ENCODE measurements at places on chromosomes 2 and 18.
A peak's percentile ranks its signal among the peaks of the same experiment; 100 is the strongest.

- no peaks in the 10 kb centered on the region for H3K36me3 ChIP-seq
- DNase-seq, result peak; percentile 72
Observed at GRCh38 chr2:1550658-1551316, 137.5 kb downstream of the TPO start.

DNA sequence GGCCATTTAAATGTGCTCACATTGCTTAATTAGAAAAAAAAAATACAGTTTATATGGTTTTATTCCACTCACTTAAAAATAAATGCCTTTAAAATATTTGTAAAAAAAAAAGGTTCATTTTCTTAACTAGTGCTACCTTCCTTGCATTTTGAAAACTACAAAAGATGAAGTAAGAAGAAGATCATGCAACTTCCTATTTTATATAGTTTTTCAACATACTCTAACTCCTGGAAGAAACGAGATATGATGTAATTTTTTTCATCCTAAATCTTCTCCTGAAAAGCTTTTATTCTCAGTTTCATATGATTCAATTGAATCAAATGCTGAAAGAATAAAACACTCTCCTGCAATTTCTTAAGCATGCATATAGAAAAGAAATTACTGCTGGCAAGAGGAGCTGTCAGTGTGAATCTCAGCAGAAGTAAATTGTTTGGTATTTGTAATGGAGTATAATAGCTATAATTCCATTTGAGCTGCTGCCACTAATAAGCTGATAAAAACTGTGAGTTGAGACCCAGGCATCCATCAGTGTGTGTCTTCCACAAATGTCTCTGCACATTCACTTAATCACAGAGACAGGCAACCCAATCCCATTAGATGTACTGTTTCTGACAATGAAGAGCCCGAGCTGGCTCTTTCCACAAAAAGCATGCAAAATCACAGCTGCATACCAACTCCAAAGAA, 3.7 kb downstream of the FTCDNL1 start:
- DNase-seq, result no peak
- H3K4me3 ChIP-seq, result no peak overlapping the region
- H3K27ac ChIP-seq, result no peak overlapping the region
- H3K36me3 ChIP-seq, result peaks cover 45% of the 10 kb centered on the region
- H3K4me1 ChIP-seq, result no peaks in the 10 kb centered on the region
- H3K27me3 ChIP-seq, result no peaks in the 10 kb centered on the region

GRCh38 chr2:74742471-74742870, 88.4 kb downstream of the SEMA4F start:
- DNase-seq, result no peak
- no peaks in the 10 kb centered on the region for H3K27me3 ChIP-seq
- no peaks in the 10 kb centered on the region for H3K36me3 ChIP-seq
- peaks cover 24% of the 10 kb centered on the region for H3K4me1 ChIP-seq
- H3K4me3 ChIP-seq, result no peak overlapping the region

DNA sequence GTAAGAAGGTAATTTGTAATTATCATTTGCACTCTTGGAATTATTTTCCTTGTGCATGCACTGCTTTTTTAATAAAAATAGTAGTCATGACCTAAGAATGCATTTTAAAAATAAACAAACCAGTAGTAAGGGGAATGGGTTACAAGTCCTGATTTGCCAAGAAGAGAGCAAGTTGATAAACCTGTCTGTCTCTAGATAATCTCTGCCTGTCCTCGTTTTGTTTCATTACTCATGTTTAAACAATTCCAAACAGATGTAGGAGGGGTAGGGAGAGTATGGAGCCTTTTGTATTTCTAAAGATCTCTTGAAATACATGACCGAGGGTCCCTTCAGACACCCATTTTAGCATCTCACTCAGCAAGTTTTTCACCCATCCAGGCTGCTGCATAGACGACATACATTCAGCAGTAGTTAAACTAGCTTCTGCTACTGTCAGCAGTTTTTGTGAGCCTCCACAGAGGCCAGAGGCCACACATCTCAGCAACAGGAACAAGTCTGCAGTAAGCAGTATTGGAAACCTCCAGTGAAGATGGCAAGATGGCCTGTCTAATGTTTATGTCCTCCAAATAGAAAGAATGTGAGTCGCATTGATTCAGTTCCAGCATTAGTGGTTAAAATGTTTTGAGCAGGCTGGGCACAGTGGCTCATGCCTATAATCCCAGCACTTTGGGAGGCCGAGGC, 2.3 kb upstream of the EXOC6B start:
- peaks cover 14% of the 10 kb centered on the region for H3K4me1 ChIP-seq
- no peaks in the 10 kb centered on the region for H3K27me3 ChIP-seq
- DNase-seq, result no peak
- H3K27ac ChIP-seq, result no peak overlapping the region

DNA sequence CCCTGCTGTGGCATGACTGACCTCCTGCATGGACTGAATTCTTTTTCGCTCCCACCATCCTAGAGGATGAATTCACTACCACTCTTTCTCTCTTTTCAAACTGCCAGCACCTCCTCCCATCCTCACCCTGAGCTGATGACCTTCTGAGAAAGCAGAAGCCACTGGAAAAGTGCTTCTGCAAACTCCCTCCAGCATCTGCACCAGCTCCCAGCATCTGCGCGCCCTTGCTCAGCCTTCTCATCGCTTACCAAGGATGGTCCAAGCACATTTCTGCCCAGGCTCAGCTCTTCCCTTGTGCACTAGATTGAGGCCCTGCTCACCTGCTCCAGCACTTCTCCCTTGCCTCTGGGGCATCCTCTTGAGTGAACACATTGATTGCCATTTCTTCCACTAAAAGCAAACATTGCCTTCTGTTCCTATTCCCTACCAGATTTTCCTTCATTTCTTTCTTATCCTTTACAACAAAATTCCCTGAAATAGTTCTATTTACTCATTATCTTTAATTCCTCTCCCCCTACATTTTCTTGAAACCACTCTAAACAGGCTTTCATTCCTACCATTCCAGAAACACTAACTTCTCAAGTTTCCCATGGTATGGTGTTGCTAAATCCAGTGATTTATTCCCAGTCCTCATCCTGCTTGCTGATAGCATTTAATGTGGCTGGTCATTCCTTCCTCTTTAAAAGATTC, 42.7 kb upstream of the IL1RL1 start:
- H3K27ac ChIP-seq, result no peak overlapping the region
- no peaks in the 10 kb centered on the region for H3K27me3 ChIP-seq
- no peaks in the 10 kb centered on the region for H3K36me3 ChIP-seq
- no peak for DNase-seq

DNA sequence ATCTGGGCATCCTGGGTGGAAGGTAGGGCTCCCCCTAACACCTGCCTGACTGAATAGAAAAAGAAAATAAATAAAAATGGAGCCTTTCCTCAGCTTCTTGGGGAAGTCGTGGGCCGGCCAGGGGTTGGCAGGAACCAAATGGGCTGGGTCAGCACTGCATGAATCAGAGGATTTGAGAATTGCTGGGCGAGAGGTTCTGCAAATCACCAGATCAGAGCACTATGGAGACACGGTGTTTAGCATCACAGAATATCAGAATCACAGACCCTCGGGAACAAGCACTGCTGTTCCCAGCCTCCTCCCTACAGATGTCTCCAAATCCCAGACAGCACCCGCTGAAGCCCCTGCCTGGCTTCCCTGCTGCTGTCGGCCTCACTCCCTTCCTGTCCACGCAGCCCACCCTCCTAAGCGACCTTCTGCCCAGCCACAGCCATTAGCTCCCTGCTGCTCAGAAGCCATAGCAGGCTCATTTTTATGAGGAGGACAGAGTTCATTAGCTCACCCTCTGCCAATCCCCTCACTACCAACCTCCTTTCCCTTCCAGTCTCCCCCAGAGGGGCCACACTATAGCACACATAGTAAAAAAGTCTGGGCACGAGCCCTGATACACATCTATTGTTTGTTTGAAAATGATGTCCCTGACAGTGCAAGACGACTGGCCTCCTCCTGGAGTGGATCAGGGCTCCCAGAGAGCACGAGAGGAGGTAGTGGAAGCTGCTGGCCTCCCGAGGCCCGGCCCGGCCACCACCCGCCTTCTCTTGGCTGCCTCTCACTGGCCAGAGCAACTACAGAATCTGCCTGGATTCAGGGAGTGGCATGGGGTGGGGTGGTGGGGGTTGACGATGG, 64.6 kb upstream of the TAF1B start:
- H3K27me3 ChIP-seq, result no peaks in the 10 kb centered on the region
- no peaks in the 10 kb centered on the region for H3K36me3 ChIP-seq
- no peak overlapping the region for H3K27ac ChIP-seq
- no peak for DNase-seq
- H3K4me1 ChIP-seq, result no peaks in the 10 kb centered on the region

GRCh38 chr2:44191739-44192138, 23.1 kb downstream of the PPM1B start:
- no peak overlapping the region for H3K4me3 ChIP-seq
- no peaks in the 10 kb centered on the region for H3K27me3 ChIP-seq
- DNase-seq, result no peak
- H3K4me1 ChIP-seq, result peaks cover 29% of the 10 kb centered on the region

DNA sequence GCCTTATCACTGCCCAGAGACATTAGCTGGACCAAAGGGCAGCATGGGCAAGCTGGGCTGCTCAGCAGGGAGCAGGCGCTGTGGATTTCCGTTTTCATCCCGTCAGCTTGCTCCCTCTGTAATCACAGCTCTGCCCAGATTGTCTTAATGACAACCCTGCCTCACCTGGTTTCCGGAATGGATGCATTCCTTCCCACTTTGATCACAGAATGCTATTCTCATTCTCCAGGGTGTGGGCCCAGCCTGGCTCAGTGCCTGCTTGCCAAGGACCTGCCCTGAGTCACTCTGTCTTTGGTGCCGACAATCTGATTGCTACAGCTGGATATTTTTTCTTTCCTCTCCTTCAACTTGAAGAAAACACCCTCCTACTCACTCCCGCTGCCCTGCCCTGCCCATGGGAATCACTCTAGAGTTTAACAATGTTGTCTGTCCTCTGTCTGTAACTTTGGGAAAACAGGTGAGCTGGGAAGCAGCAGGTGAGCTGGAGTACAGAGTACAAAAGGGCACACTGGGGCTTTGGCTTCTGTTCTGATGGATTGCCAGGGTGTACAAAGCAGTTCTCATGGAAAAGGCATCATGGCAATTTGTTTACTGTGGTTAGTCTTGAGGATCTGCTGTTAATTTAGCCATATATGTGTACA, 27.2 kb upstream of the FAM136A start:
- no peaks in the 10 kb centered on the region for H3K36me3 ChIP-seq
- H3K4me3 ChIP-seq, result no peak overlapping the region
- DNase-seq, result no peak
- H3K27me3 ChIP-seq, result no peaks in the 10 kb centered on the region
- no peaks in the 10 kb centered on the region for H3K4me1 ChIP-seq

DNA sequence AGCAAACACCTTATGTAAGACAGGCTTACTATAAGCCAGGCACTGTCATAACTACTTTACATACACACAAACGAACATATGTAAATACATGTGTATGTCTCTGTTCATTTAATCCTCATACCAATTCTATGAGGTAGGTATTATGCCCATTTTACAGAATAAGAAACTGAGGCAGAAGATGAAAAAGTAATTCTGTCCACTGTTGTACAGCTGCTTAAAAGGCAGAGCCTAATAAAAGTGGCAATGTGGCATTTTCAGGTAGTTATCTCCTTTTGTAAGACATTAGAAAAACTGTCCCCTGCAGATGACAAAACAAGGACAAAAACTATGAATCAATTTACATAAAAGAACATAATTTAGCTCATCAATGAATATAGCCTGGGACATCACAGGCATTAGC, 69.9 kb downstream of the PLEKHM3 start:
- no peak for DNase-seq
- no peaks in the 10 kb centered on the region for H3K36me3 ChIP-seq
- H3K4me1 ChIP-seq, result no peaks in the 10 kb centered on the region
- H3K27me3 ChIP-seq, result no peaks in the 10 kb centered on the region

- H3K27me3 ChIP-seq, result no peaks in the 10 kb centered on the region
- no peak overlapping the region for H3K4me3 ChIP-seq
Observed at GRCh38 chr2:239224199-239224570, 176.6 kb downstream of the HDAC4 start.
